ENCODE measurements at places on chromosomes 2 and 18. TPM values are rescaled to one million over a fixed set of nuclear protein-coding genes. Genes with fewer than 3 reads are reported as not detected.

The ALKAL2 gene
- total RNA-seq, result not detected

The LRRC30 gene
- not detected for total RNA-seq

The LYPD6 gene
- 40.4 TPM for total RNA-seq

The LYPD6B gene
- not detected for total RNA-seq

The EFR3B gene
- total RNA-seq, result 2.2 TPM

The MAPK4 gene
- 0.07 TPM for total RNA-seq

The RSAD2 gene
- total RNA-seq, result 2.8 TPM

GRCh38 chr2:46699934-46700256, 215.7 kb downstream of the MCFD2 start:
- DNase-seq, result peak; percentile 15

- peak; percentile 95 for DNase-seq
Measured at GRCh38 chr2:219522111-219523030, 8.1 kb downstream of the ASIC4 start.

GRCh38 chr2:169933124-169933711, 106.0 kb downstream of the UBR3 start:
- peak; percentile 11 for DNase-seq

- DNase-seq, result no peak
Measured at GRCh38 chr2:144937066-144937465, 417.1 kb upstream of the ZEB2 start.

- DNase-seq, result no peak
Measured at GRCh38 chr2:32925283-32925815, 21.4 kb upstream of the LTBP1 start.

- DNase-seq, result no peak
Measured at GRCh38 chr2:119475225-119475856, 43.7 kb downstream of the TMEM37 start.

DNA sequence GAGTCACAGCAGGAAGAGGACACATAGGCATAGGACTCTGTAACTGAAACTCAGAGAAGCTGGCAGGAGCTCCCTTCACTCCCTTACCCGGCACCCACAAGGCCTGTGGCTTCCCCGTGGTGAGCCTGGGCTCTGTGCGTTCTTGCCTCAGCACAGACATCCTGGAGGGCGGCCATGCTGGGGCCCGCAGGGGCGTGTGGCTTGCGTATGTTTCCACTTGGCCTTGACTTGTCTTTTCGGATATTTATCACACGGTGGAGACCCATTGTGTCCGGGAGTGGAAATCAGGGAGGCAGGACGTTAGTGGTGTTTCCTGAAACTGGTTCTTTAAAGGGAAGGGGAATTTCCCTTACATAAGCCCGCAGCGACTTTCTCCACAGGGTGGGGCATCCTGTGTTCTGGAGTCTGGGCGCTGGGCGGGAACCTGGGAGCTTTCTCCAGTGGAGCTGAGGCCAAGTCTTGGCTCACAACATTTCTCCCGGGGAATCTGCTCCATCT, 49.9 kb upstream of the EML6 start:
- DNase-seq, result peak; percentile 79

DNA sequence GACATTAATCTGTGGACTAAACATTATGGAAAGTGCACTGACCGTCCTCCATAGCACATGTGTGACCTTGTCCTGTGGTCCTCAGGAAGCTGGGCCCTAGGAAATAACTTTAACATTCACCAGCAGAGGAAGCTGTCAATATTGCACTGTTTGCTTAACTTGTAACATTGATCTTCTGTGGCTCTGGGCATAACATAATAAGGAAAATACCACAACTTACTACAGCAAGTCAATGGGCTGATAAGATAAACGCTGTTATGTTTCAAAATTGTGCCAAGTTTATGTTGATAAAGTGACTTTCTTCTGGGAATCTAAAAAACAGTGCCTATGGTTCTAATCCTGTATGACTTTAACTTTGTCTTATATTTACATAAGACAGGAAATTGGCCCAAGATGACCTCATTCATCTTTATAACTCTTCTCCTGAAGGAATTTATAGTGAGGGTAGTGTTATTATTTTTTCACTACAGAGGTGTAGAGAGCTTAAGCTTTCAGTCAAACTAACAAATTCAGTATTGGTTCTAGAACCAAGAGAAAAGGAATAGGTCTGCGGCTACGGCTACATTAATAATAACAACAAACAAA, 113.7 kb upstream of the MAP4K3 start:
- peak; percentile 22 for DNase-seq

GRCh38 chr18:33854086-33854826, 276.2 kb downstream of the ASXL3 start:
- DNase-seq, result no peak

DNA sequence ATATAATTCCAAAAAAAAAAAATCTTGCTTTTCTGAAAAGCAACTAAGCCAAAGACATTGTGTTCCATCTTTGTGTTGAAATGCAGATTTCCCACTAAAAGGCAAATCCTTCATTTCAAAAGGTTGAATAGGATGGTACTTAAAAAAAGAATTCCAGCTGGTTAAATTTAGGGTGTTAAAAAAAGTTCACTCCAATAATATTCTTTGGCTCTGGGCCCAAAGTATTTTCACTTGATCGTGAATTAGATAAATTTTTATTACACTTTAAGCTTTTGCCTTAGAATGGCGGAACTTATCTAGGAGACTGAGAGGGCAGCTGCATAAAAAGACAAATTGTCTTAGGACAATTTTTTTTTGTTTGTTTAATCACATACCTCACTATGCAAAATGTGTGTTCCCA, 79.2 kb downstream of the BCL11A start:
- DNase-seq, result no peak

- no peak for DNase-seq
Measured at GRCh38 chr18:24499814-24500213, 39.4 kb downstream of the HRH4 start.

DNA sequence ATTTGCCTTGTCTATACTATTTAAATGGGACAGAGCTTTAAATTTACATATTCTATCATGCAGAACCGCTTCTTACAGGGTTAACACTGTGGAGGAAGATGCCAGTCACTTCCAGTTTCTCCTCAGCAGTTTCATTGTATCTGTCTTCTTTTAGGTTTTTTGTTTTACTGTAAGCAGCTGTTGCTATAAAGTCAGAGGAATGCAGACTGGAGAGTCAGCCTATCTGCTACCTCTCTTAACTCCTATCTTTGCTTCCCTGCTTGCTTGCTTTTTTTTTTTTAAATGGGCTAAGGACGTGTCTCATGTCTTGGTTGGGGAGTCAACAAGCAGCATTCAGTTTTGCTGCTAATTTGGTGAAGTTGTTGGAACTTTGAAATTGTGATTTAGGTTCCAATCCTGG, 8.9 kb downstream of the EPC2 start:
- no peak for DNase-seq
